ENCODE measurements at places on chromosomes 3 and 15. TPM values are rescaled to one million over a fixed set of nuclear protein-coding genes. Genes with fewer than 3 reads are reported as not detected.

Gene COL6A5
- total RNA-seq = under 0.01 TPM

Gene ITIH3
- total RNA-seq = not detected

Gene DLEC1
- 0.13 TPM for total RNA-seq

Gene CASR
- not detected for total RNA-seq

Gene CAMK1
- 31.2 TPM for total RNA-seq

Gene PLSCR2
- not detected for total RNA-seq

Gene KNG1
- not detected for total RNA-seq

Gene POLG
- 57.8 TPM for total RNA-seq

Gene SI
- total RNA-seq = not detected
